Esophagus mucosa (tissue), 1 donor: ENCODE measurements at places on chromosomes 5 and 9. TPM values are rescaled to one million over a fixed set of nuclear protein-coding genes. Genes with fewer than 3 reads are reported as not detected.

The MEIKIN gene
- not detected for total RNA-seq

The PLAC8L1 gene
- total RNA-seq: 0.52 TPM

The BTNL8 gene
- total RNA-seq: not detected

The PCDHA6 gene
- total RNA-seq: not detected

The GPR151 gene
- total RNA-seq: not detected

GRCh38 chr5:89662499-89662898, 747.1 kb downstream of the CETN3 start:
- ATAC-seq: no peak

- no peak for ATAC-seq
Observed at GRCh38 chr9:124013309-124014210, 2.0 kb downstream of the LHX2 start.

DNA sequence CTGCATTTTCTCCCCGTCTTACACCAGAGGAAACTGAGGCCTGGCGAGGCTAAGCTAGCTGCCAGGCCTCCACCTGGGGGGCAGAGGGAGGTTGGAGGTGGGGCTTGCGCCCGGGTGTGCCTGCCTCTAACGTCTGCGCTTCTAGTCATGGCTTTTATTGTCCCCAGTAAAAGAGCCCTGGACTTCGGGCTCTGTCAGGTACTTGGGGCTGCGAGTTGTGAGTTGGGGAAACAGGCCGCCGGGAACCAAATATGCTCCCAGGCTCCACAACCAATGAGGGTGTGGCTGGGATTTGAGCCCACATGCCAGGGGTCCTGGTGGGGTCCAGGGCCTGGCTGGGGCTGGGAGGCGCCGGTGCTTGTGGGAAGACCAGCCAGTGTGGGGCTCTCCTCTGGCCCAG, 57.4 kb upstream of the NOTCH1 start:
- ATAC-seq: no peak

- no peak for ATAC-seq
Observed at GRCh38 chr5:121489972-121490371, 361.7 kb upstream of the FTMT start.

- no peak for ATAC-seq
Observed at GRCh38 chr5:113985505-113985904, 376.4 kb upstream of the KCNN2 start.

GRCh38 chr5:98042521-98042920, 730.9 kb upstream of the RGMB start:
- no peak for ATAC-seq
